ENCODE measurements at places on chromosomes 11 and 22. TPM values are rescaled to one million over a fixed set of nuclear protein-coding genes. Genes with fewer than 3 reads are reported as not detected.

GRCh38 chr22:26646158-26646557 is 11.2 kb upstream of the MIAT start:
- no peak for DNase-seq

GRCh38 chr11:122791836-122792235 is 46.5 kb upstream of the CRTAM start:
- no peak for DNase-seq

GRCh38 chr11:58796333-58796732 is 48.2 kb downstream of the GLYATL2 start:
- DNase-seq: no peak

GRCh38 chr11:37926772-37927171 is 1328.7 kb upstream of the RAG2 start:
- no peak for DNase-seq

- no peak for DNase-seq
Observed at GRCh38 chr22:48398181-48398905, 1429.3 kb downstream of the BRD1 start.

DNA sequence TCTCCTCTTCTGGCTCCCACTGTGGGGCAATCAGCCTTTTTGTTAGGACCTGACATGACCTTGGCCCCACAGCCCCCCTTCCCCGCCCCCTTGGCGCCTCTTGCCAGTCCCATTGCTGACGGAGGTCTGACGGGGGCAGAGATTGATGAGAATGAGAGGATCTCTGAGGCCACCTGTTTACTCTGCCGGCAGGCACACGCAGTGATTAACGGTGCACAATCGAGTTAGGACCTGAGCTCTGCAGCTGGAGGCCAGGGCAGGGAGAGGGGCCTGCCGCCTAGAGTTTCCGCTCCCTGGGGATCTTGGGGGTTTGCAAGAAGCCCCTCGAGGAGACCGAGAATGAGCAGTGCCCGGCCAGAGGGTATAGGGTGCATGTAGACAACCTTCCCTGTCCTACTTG is 6.8 kb upstream of the CHRM1 start:
- no peak for DNase-seq

- DNase-seq: no peak
Observed at GRCh38 chr11:1936781-1937615, 10.1 kb upstream of the MRPL23 start.

DNA sequence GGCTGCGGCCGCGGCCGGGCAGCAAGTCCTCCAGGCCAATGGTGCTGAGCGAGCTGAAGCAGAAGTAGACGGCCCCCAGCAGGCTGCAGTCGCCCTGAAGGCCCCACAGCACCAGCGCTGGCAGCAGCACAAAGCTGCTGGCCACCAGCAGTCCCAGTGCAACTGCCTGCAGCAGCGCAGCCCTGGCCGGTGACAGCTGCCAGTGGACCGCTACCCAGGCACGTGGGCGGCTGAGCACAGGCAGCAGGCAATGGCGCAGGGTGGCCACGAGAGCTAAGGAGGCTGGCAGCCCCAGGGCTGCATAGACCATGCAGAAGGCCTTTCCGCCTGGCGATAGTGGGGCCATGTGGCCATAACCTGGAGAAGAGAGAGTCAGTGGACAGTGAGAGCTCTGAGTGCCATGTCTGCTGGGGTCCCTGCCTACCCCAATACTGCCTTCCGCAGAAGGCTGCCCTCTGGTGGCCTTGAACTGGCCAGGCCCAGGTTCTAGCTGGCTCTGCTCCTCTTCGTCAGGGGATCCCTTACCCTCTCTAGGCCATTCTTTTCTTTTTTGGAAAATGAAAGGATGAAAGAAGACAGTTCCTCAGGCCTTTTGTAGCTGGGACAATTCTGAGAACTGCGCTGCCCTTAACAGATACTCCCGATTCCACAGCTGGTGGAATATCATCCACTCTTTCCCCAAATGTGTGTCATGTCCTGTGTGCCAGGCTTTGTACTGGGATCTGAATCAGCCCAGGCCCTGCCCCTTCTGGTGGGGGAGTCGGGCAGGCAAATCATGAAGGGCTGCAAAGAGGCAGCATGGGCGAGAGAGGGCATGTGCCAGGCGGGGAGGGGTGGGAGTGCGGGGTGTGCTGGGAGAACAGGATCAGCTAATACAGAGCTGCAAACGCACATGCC is 1.8 kb downstream of the KCNK7 start:
- peak; percentile 57 for DNase-seq

- DNase-seq: no peak
Observed at GRCh38 chr11:102955624-102956023, at the start of gene MMP13. MMP13 (minus strand) TSS chr11:102955732; CDS start chr11:102955705, 27 bp downstream.

- no peak for DNase-seq
Observed at GRCh38 chr11:10793470-10794255, 15.1 kb downstream of the EIF4G2 start.

DNA sequence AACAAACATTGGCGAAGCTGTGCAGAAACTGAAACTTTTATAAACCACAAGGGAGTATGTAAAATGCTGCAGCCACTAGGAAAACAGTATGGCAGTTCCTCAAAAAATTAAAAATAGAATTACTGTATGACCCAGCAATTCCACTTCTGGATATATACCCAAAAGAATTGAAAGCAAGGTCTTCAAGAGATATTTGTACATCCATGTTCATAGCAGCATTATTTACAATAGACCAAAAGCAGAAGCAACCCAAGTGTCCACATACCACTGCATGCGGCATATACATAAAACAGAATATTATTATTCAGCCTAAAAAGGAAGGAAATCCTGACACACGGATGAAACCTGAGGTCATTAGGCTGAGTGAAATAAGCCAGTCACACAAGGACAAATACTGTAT is 85.8 kb downstream of the RELT start:
- no peak for DNase-seq

DNA sequence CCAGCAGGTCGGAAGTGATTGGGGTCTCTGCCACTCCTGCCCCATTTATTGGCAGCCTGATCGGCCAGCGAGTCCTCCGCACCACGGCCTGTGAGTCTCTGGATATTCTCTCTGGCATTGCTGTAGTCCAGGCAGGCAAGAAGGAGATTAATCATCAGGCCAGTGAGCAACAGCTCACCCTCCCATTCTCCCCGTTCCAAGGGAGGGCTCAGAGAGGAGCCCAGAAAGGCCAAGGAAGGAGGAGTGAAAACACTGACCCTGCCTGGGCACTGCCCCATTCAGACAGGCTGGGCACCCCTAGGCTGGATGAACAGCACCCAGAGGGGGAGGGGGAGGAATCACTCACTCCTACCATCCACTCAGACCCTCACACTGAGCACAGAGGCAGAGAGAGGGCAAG is 3.1 kb downstream of the SAA2 start:
- no peak for DNase-seq

DNA sequence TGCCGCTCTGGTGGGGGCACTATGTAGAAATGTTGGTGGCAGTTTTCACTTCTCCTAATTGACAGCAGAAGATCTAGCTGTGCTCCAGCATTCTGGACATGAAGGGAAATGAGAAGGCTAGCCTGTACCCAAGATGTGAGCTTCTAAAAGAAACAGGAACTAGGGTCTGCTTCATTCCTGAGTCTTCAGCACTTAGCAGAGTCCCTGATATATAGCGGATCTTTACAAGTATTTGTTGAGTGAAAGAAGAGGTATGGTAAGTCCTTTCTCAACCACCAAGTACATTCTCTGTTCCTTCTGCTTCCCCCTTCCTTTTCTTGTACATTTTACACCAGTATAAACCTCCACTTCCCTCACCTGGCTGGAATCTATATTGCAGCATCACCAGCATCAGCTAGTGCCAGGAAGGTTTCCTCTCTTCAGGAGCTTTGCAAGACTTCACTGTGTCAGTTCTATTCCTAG is 408.3 kb upstream of the CADM1 start:
- DNase-seq: no peak

GRCh38 chr11:43489869-43490465 is 131.2 kb downstream of the TTC17 start:
- no peak for DNase-seq

DNA sequence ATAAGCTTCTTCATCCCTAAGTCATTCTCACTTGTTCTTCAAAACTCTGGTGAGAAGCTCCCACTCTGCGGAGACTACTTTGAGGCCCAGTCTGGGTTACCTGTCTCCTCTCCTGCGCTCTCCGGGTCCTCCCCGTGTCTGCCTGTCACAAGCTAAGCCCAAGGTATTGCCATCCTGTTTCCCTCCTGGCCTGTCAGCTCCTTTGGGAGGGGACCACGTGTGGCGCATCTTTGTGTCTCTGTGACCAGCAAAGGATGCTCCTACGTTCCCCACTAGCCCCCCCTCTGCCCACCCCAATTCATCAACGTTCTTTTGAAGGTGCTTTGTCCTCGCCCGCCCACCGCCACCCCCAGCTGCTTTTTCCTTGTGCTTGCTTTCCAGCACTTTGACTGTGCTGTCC is 31.8 kb upstream of the FBLN1 start:
- DNase-seq: no peak

DNA sequence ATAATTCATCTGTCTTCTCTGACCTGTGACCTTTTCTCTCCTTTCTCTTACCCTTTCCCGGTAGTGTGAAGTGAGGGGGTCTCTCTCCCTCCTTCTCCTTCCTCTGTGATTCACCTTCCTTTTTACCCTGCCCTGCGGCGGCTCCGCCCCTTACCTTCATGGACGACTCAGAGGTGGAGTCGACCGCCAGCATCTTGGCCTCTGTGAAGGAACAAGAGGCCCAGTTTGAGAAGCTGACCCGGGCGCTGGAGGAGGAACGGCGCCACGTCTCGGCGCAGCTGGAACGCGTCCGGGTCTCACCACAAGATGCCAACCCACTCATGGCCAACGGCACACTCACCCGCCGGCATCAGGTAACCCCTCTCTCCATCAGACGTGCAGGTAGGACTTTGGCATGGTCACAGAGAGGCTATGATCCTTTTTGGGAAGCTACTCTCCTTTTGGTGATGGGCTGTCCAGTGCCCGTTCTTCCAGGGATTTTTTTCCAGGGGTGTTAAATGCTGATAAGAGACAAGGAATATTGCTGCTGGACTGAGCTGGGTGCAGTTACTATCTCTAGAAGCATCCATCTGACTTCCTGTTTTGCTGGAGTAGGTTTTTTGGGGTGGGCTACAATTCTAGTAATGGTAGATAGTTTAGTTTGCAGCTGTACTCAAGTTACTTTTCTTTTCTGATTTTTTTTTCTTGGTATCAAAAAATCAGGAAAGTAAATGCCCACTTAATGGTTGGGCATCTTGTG is 29.9 kb downstream of the CTNND1 start:
- DNase-seq: peak; percentile 68

GRCh38 chr11:35859301-35859700 is 84.6 kb upstream of the LDLRAD3 start:
- DNase-seq: no peak

GRCh38 chr11:112316971-112317370 is 56.3 kb upstream of the PLET1 start:
- DNase-seq: no peak

DNA sequence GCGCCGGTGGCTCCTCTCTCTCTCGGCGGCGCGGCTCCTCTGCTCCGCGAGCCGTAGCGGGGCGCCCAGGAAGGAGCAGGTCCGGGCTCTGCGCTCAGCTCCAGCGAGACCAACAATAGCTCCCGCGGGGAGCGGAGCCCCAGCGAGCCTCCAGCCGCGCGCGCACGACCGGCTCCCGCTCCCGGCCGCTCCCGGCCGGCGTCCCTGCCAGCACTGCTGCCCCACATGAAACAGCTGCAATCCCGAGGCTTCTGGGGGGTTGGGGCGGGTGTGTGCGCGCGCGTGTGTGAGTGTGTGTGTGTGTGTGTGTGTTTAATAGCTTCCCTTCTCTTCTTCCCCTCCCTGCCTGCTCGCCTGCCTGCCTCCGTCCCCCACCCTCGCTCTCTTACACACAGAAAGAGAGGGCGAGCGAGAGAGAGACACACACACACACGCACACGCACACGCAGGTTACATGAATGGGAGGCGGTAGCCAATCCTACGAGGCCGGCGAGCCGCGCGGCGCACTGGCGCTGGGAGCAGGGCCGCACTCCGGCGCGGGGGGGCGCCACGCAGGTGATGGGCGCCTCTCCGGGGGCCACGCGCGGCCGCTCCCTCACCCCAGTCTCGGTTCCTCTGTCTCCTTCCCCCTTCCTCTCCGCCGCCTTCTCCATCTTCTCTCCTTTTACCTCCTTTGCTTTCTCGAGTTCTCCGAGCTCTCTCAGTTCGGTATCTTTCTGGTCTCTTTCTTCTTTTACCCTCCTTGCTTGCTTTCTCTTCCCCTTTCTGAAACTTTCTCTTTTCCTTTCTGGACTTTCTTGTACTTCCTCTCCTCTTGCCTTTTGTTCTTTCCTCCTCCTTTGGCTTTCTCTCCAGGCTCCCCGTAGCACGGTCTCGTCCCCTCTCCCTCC is at the start of gene TENM4:
Gene TENM4 (minus strand): TSS at position 460 of the 890 bp plus-strand sequence. CDS start 371,086 bp downstream, outside the sequence.
- peak; percentile 41 for DNase-seq

DNA sequence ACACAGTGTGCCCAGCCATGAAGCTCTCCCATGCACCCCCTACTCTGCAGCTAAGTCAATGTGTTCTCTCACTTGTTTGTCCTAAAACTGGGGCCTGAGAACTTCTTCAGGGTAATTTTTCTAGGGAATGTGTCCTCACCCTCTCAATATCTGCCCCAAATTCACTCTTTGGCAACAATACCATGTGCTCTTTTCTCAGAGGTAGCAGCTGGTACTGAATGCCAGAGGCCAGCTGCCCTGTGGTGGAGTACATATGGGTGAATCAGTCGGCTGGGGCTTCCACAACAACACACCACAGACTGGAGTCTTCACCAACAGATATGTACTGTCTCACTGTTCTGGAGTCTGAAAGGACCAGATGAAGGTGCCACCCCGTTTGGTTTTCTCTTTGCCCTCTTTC is 97.7 kb upstream of the TOP3B start:
- DNase-seq: no peak

GRCh38 chr22:45197606-45198462 is 34.1 kb downstream of the NUP50 start:
- no peak for DNase-seq

GRCh38 chr11:94100253-94100652 is 28.4 kb upstream of the PANX1 start:
- no peak for DNase-seq

GRCh38 chr11:129731316-129731715 is 84.3 kb upstream of the TMEM45B start:
- DNase-seq: no peak

- DNase-seq: no peak
Observed at GRCh38 chr11:98307827-98308491, 712.8 kb upstream of the CNTN5 start.

GRCh38 chr22:32951076-32951806 is 106.9 kb downstream of the SYN3 start:
- DNase-seq: no peak

MYEOV gene
- total RNA-seq: 7.5 TPM

PHLDA2 gene
- 23.9 TPM for total RNA-seq

TMEM138 gene
- 37.8 TPM for total RNA-seq

CHRM4 gene
- 3.1 TPM for total RNA-seq

INPP5J gene
- 21.3 TPM for total RNA-seq

RASGRP2 gene
- 25.6 TPM for total RNA-seq

APOA4 gene
- total RNA-seq: not detected

BTG4 gene
- not detected for total RNA-seq

CSNK1E gene
- 100 TPM for total RNA-seq

OVCH2 gene
- not detected for total RNA-seq

CD59 gene
- 382 TPM for total RNA-seq

MRPL16 gene
- total RNA-seq: 54.3 TPM

CRYAB gene
- 13.8 TPM for total RNA-seq

KCNQ1OT1 gene
- 1.7 TPM for total RNA-seq

OSBPL5 gene
- 52.4 TPM for total RNA-seq
